NCI-H146 (cell line): ENCODE measurements at places on chromosomes 16 and 17.

GRCh38 chr17:30550512-30551273 lies 73.5 kb downstream of the GOSR1 start:
- no peak for DNase-seq

- peak; percentile 98 for DNase-seq
Measured at GRCh38 chr16:11792410-11793241, 4.4 kb downstream of the ZC3H7A start.

- DNase-seq = no peak
Measured at GRCh38 chr16:16909126-16909525, 530.2 kb downstream of the NPIPA7 start.

DNA sequence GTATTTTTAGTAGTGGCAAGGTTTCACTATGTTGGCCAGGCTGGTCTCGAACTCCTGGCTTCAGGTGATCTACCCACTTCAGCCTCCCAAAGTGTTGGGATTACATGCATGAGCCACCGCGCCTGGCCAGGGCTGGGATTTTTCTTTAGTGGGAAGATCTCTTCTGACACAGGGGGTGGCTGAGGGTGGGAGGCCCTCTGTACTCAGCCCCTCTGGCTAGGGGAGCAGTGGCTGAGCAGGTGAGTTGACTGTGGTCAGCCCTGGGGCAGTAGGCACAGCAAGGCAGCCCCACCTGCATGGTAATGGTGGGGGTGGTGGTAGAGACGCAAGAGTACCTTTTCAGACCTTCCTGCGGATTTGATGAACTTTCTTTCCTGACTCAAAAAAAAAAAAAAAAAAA lies 12.3 kb upstream of the GPRC5B start:
- DNase-seq = no peak

GRCh38 chr16:53453928-53454327 lies 19.7 kb downstream of the RBL2 start:
- DNase-seq = no peak

DNA sequence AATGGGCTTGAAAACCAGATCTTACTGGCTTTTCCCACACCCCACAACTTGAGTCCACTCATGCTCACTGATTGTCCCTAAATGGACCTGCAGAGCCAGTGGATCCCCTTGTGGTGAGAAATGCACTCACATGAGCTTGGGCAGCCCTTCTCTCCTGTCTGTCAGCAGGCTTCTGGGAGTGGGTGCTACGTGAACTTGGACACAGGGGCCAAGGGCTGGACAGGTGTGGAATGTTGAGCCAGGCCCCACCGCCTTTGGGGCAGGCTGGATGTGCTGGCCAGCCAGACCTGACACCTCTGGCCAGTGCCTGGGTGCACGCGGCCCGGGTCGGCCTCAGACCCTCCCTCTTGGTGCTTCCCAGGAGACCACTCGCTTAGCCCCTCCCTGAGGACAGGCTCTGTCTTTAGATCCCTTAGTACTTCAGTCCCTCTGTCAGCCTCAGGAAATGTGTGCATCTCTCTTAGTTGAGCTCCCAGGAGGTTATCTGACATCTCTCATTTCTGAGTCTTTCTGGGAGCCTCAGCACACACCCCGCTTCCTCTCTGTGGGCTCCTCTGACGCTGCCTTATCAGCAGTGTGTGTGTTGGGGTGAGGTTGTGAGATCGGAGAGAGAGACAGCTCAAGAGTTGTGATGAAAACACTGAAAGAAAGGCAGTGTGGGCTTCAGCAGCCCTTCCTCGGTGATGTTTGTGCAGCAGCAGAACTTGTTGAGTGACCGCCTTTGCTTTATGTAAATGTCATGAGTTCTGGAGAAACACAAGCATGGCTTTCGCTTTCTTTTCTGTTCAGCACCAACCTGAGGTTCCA lies 117.0 kb downstream of the RAB11FIP4 start:
- no peak for DNase-seq

- no peak for DNase-seq
Measured at GRCh38 chr16:49575346-49576172, 202.0 kb downstream of the C16orf78 start.

- DNase-seq = no peak
Measured at GRCh38 chr17:47942096-47942510, 732 bp downstream of the PNPO start.

- no peak for DNase-seq
Measured at GRCh38 chr17:79855331-79856124, 16.3 kb upstream of the CBX4 start.

DNA sequence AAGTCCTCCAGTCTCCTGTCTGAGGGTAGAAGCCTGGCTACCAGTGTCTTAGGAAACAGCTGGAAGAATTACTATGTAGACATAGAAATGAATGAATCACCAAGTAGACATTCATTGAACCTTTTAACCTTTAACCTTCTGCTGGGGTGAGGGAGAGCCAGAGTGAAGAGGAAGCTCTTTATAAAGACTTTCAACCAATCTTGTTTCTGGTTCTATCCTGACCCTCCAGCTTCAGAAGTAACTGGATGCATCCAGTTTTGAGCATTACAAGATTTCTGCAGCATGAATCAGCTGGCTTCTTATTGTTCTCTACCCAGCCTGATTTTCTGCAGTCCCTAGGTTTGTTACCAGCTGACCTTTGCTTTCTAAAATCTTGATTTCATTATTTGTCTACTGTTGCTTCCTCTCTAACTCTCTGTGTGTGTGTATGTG lies 8.5 kb downstream of the TEKT1 start:
- DNase-seq = no peak

DNA sequence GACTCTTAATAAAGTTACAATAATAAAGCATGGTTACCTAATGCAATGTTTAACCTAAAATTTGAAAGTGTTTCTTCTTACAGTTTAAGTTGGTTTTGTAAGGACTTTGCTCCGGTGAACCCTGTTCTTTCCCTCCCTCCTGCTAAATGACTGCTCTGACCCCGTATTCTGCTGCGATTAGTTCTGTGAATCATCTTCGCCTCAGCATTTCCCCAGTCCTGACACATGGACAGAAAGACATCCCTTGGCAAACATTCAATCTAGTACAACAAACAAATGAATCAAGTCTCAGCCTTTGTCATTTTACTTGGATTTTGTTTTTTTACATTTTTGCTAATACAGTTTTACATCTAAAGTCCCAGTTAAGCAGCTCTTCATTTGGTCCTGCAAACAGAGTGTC lies 15.4 kb downstream of the KCNJ2 start:
- no peak for DNase-seq
